Substantia nigra (tissue), 51 donors: ENCODE measurements at places on chromosomes 1 and 21.

DNA sequence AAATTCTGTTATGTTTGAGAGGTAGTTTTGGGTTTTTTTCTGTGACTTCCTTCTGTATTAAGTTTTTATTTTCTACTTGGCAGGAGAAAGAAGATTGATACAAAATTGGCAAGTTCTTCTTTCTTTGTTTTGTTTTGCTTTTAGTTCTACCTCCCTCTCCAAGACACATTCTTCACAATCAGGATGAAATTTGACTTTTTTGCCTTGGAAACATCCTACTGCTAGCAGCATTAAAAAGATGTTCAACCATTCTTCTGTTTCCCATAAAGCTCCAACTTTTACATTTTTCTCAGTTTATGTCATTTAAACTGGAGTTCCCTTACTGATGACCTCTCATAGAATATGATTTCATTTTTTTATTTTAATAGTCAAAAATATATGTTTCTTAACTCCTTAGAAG is 234.8 kb downstream of the NCAM2 start:
- no peak for DNase-seq

DNA sequence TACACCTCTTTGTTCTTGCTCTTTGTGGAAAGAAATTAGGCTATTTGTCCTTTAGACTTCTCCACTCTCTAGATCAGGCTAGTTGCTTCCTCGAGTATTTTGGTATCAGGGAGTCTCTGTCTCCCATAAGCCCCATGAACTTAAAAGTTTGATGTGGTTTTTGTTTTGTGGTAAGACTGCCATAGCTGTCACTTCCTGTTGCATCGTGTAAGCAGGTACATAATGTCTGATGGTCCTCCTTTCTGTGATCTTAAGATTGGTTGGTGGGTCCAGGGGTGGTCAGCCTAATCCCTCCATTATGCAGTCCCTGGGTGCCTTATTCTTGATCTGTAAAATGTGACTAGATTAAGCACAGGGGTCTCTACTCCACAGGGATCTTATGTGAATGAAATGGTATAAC is 23.1 kb downstream of the CD53 start:
- DNase-seq = no peak

- DNase-seq = no peak
These were observed 406.5 kb downstream of the DUSP10 start for GRCh38 chr1:221335161-221336101.

DNA sequence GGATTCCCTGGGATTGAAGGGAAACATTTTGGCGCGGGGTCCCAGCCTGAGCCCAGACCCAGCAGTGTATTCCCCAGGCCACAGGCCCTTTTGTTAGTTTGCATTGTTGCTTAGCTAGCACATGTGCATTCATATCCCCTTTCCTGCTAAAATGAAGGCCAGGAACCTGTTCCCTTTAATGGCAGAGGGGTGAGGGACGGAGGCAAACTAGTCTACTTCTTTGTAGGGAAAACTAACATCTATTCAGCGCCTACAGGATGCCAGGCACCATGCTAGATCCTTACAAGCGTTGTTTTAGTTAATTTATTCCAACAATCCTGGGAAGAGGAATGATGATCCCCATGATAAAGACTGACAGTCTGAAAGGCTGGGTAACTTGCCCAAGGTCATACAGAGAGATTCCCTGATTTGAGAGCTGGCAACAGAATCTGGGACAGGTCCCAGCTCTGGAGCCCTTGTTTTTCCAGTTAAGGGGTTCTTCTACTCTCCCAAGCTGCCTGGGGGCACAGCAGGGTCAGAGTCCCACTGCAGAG is 595 bp upstream of the E2F2 start:
- no peak for DNase-seq

DNA sequence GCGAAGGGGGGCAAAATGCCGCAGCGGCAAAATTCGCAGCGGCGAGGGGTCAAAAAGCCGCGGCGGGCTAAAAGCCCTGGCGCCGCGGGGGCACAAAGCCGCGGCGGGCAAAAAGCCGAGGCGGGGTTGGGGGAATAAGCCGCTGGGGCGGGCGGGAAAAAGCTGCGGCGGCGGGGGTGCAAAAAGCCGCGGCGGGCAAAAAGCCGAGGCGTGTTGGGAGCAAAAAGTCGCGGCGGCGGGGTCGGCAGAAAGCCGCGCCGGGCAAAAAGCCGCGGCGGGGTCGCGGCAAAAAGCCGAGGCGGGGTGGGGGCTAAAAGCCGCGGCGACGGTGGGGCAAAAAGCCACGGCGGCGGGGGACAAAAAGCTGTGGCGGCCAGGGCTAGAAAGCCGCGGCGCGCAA is 3902.5 kb downstream of the SRGAP2C start:
- no peak for DNase-seq

GRCh38 chr1:43522431-43522775 is 8.3 kb upstream of the PTPRF start:
- DNase-seq = no peak
